Spleen (tissue), 13 donors: ENCODE measurements at places on chromosomes 1 and 21.
A peak's percentile ranks its signal among the peaks of the same experiment; 100 is the strongest.

GRCh38 chr1:230342019-230342418 is 84.1 kb downstream of the PGBD5 start:
- no peak for DNase-seq

- DNase-seq = peak; percentile 76
These were observed 666 bp downstream of the CSF3R start for GRCh38 chr1:36481771-36482723.

GRCh38 chr1:58162952-58163550 is 383.5 kb downstream of the OMA1 start:
- DNase-seq = no peak

- DNase-seq = no peak
These were observed 66.9 kb upstream of the NEK2 start for GRCh38 chr1:211742272-211742671.

DNA sequence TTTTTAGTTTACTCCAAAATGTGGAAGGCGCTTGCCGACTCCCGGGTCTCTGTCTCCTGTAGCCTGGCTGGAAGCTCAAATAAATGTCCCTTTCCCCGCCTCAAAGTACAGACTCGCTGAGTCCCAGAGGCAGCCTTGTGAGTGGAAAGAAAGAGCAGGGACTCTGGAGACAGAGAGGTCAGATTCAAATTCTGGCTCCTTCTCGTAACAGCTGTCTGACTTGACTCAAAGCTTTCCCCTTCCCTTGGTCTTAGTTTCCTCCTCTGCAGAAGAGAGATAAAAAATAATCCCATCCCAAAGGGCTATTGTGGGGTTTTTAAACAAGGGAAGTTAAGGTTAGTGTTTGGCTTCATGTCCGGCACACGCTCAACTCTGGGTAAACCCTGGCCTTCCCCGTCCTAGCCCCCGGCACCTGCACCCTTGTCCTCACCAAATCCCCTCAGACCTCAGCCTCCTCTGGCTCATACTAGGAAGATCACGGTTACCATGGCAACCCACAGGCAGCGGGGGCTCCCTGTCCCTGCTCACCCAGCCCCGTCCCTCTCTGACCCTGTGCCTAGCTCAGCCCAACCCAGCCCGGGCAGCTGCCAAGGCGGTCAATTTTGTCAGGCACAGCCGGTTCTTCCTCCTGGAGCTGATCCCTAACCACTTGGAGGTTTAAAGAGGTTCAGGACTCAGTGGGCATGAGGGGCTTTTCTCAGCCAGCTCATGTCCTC is 49.2 kb upstream of the IGSF21 start:
- DNase-seq = no peak

DNA sequence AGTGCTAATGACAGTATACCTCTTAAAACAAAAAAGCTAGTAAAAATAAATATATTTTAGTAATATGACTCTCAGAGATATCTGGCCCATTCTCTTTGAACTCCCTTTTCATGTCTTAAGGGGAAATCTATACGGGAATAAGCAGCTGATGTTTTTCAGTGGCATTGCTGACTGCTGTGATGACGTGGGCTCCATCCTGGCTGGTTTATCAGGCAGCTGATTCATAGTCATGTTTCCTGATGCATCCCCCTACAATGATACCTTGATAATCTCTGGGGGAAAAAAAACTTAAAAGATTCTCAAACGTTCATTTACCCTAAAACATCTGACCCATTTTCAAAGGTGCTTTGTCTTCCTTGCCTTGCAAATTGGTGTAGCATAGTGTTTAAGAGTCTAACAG is 53.8 kb downstream of the ABCA4 start:
- DNase-seq = no peak

DNA sequence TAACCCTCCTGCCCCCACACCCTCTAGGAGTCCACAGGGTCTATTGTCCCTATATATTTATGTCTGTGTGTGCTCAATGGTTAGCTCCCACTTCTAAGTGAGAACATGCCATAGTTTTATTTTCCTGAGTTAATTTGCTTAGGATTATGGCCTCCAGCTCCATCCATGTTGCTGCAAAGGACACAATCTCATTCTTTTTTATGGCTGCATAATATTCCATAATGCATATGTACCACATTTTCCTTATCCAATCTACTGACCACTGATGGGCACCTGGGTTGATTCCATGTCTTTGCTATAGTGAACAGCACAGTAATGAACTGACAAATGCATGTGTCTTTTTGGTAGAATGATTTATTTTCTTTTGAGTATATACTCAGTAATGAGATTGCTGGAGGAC is 13.3 kb upstream of the FHAD1 start:
- DNase-seq = no peak

DNA sequence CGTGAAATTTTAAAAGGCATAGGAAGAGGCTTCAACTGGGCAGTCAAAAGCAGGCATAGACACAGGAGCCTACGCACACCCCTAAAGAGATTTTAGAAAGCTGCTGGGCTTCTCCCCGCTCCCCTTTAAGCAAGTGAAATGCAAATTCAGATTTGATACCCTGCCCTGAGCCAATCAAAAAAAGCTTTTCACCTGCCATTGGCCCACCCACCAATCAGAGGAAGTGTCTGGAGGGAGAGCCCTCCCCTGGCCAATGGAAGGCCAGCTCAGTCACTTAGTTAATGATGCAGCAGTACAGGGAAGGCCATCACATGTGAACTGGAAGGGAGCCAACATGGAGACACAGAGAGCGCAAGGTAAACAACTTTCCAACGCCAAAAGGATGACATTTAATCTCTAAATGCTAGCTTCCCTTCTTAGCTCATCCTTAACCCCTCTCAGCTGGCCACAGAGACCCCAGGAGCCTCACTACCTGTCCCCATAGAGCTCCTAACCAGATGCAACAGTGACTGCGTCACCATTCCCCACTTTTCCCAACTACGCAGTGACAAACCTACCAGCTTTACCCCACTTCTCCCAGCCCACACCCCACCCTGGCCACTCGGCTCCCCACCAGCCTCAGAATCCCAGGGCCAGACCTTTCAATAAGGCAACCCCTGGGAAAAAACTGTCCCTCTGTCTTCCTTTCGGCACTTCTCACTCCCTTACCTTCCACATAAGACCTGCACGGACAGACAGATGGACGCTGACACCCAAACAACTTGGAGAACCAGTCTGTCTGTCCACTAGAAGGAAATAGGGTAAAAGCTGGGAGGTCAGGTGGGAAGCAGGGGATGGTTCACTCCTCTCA is 71.0 kb downstream of the CD46 start:
- peak; percentile 89 for DNase-seq

GRCh38 chr1:91872000-91872399 is 14.0 kb downstream of the TGFBR3 start:
- no peak for DNase-seq

- no peak for DNase-seq
These were observed 79.0 kb downstream of the RASAL2 start for GRCh38 chr1:178172939-178173338.

GRCh38 chr1:161736335-161736969 is 13.1 kb upstream of the DUSP12 start:
- no peak for DNase-seq

- DNase-seq = no peak
These were observed 58.2 kb upstream of the SPAG17 start for GRCh38 chr1:118243269-118243668.

GRCh38 chr1:61338899-61339298 is 256.5 kb downstream of the NFIA start:
- DNase-seq = no peak

DNA sequence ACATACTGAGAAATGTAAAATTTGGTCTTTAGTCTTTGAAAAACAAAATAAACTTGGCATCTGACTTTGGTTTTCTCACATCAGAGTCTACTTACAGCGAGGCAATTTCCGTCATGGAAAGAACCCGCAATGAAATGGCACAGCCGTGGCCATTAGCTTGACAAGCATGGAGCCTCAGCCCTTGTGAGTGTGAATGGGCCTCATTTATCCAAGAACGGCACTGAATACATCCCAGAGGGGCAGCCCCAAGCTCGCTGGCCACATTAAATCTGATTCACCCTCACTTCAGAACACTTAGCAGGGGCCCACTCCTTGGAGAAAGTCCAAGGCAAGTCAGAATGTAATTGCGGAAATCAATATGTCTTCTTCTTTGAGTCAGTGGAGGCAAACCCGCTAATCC is 64.8 kb downstream of the ERG start:
- no peak for DNase-seq

- DNase-seq = no peak
These were observed 63.7 kb downstream of the SLC66A1 start for GRCh38 chr1:19375631-19376400.

GRCh38 chr1:53137729-53138128 is 4.7 kb downstream of the SLC1A7 start:
- no peak for DNase-seq

GRCh38 chr1:239882967-239883366 is 208.7 kb upstream of the FMN2 start:
- no peak for DNase-seq

DNA sequence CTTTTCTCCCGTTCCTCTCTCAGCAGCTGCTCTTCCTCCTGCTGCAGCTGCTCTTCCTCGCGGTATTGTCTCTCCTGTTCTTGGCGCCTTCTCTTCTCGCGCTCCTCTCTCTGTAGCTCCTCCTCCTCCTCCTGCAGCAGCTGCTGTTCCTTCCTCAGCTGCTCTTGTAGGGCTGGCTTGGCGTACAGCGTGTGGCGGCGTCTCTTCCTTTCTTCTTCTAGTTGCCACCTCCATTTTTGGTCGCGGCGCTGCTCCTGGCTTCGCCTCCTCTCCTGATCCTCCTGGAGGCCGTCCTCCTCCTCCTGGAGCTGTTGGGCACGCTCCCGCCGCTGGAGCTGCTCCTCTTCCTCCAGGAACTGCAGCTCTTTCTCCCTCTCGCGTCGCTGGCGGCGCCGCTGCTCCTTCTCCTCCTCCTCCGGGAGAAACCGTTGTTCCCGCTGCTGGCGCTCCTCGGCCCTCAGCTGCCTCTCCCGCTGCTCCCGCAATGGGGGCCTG is 4.8 kb downstream of the TCHH start:
- DNase-seq = peak; percentile 78

GRCh38 chr1:91120421-91120820 is 98.6 kb upstream of the ZNF644 start:
- no peak for DNase-seq

DNA sequence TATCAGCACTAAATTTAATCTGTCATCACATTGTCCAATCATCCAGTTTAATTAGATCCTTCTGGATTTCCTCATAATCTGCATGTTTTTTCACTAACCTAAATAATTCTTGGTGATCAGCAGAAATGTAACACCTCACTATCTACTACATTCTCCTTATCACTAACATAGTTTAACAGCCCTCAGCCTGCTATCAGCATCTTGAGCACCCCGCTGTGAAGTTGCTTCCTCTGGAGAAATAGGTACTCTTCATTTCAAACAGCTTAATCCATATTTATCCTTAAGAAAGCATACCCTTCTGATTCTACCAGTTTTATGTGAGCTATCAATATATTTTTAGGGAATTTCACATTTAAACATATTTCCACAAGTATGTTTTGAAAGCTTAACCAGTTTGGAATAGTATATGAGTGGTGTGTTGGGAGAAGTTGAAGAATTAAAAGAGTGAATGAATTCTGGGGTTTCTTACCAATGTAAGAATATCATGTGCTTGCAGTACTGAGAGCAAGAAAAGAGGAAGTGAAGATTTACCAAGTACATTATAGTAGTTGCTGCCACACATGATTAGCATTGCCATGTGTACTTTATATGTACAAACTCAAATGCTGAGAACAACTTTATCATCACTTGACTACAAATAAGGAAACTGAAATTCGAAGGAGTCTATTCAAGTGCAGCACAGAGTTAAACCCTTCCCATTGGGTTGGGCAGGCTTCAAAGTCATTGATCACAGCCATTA is 771.1 kb upstream of the ADGRL4 start:
- no peak for DNase-seq

DNA sequence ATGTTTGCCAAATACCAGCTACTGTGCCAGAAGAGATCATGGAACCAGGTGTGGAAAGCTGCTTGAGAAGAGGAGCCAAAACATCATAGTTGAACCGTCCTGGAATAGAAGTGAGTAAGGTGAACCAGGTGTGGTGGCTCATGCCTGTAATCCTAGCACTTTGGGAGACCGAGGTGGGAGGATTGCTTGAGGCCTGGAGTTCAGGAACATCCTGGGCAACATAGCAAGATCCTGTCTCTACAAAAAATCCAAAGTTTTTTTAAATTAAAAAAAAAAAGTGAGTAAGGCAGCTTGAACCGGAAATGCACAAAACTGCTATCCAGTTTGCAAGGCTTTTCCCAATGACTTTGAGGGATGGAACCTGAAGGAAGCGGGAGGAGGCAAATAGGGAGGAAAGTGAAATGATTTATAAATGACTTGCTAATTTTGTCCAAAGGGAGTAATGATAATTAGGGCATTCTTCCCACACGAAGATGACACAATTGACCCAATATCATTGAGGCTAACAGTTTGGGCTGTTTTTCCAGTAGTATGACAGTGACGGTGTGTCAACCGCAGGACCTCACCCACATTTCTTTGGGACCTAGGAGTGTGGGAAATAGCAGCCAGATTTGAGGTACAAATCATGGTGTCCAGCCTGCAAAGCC is 1.5 kb upstream of the CNN3 start:
- no peak for DNase-seq

DNA sequence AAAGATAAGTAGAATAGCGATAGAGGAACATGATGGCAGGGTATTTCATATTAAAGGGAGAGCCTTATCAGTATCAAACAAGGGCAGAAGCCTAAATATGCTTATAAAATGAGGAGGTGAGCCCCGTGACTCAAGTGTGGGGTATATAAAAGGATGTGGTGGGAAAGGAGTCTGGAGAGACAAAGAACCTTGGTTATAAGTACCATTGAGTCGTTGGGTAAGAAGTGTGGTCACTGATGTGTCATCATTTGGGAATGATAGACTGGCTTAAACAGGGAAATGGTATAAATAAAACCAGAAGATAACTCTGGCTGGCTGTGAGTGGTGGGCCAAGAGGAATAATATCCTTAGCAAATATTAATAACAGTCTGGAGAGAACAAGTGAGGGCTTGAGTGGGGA is 10.9 kb upstream of the CD5L start:
- no peak for DNase-seq

GRCh38 chr1:162984699-162985098 is 84.5 kb upstream of the RGS4 start:
- DNase-seq = no peak

- DNase-seq = peak; percentile 89
These were observed 1.2 kb downstream of the VAV3 start for GRCh38 chr1:107963601-107964335.

- no peak for DNase-seq
These were observed 3.8 kb downstream of the SNAPIN start for GRCh38 chr1:153662269-153662668.

DNA sequence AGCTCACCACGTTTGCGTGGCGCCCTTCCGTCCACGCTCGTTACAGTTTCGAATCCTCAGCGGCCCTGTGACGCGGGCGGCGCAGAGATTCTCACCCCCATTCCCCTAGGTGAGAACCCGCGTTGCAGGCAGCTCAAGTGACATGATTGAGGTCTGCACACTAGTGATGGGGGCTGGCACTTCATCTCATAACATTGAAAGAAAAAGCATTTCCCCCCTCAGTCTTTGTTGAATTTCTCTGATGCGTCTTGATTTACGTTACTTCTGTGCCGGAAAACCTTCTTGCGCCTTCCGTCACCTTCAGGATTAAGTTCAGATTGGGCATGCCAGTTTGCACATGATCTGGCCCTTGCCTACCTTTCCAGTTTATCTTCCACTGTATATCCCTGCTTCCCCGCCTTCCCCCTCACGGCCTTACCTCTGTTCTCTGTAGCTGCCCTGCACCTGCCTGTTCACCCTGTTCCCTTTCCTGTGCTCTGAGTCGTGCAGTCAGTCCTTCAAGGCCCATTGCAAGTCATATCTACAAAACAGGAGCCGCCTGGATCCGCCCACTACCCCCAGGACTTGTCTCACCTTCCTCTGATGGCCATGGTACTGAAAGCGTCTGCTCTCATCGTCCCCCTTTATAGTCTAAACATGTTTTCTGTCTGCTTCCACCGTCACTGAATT is 1.1 kb downstream of the CTPS1 start:
- no peak for DNase-seq

- no peak for DNase-seq
These were observed 8.4 kb downstream of the EXTL1 start for GRCh38 chr1:26029864-26030481.
